Stimulated activated CD8-positive, alpha-beta memory T cell treated with anti-CD3 and anti-CD28 coated beads, Interleukin-4, amount 100 ng/mL, for 24 hours (primary cell): ENCODE measurements at places on chromosomes 12 and 14.

DNA sequence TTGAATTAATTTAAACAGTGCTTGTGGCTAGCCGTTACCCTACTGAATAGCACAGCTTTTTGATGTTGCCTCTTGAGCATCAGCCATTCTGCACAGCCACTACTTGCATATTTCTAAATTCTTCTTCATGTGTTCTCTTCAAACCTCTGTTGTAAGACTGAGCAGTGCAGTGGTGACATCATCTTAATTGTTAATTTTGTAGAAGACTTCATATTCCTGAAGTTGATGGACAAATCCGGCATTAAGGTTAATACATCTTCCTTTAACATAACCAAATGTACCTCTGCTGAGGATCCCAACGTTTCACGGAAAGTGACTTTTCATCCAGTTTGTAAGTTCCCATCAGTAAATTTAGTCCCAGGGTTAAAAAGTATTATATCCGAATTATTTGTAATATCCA is 25.6 kb downstream of the SENP1 start:
- no peak for DNase-seq

DNA sequence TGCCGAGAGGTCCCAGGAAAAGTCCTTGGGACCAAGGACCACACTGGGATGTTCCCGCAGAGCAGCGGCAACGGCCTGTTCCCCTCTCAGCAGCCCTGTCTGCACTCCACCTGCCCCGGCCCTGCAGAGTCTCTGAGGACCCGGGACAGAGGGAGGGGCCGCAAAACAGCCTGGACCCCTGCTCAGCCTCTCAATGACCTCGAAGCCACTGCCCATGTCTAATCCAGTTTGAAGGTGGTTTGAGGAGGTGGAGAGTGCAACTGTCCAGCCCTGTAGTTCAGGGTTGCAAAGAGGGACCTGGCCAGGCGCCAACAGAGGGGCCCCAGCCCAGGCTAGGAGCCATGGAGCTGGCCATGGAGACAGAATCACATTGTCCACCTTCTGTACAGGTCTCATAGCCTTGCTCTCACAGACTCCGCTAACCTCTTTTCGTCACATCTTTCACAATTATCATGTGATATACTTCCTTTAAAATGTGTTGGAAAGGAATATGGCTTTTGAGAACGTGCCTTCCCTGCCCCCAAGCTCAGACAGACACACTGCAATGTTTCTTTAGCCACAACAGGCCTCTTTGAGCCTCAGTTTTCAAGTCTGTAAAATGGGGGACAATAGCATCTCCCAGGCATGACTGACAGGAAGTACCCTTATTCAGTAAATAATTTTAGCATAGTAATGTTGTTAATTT is 49.3 kb downstream of the ACTN1 start:
- DNase-seq = no peak

- no peak for DNase-seq
Observed at GRCh38 chr12:103687253-103687652, 100.2 kb downstream of the STAB2 start.

GRCh38 chr14:65224799-65225198 is 122.5 kb upstream of the MAX start:
- DNase-seq = no peak

GRCh38 chr12:27429606-27430005 is 16.9 kb upstream of the SMCO2 start:
- DNase-seq = no peak

- no peak for DNase-seq
Observed at GRCh38 chr12:48160807-48161206, 3.5 kb upstream of the ASB8 start.

DNA sequence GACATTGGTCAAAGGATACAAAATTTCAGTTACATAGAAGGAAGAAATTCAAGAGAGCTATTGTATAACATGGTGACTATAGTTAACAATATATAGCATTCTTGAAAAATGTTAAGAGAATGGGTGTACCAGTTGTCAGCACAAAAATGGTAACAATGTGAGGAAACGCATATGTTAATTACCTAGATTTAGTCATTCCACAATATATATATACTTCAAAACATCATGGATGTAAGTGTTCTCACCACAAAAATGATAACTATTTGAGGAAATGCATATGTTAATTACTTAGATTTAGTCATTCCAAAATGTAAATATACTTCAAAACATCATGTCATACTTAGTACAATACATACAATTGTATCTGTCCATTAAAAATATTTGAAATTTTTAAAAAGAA is 540.4 kb upstream of the MGAT4C start:
- no peak for DNase-seq

DNA sequence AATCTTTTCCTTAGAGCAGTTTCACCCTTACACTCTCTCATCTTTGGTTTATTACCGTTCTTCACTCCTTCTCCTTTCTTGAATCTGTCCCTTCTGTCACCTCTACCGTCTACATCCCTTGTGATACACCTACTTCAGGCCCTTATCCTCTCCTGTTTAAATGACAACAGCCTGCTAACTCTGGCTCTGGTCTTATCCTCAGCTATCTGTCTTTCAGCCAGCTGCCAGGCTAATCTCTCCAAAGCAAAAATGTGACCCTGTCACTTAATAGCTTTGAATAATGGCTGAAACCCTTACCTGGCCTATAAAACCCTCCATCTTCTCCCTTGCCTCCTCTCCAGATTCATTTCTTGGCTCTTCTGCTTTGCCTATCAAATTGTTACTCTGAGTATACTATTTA is 32.3 kb downstream of the BEST3 start:
- DNase-seq = no peak

GRCh38 chr12:104282109-104282508 is 21.4 kb upstream of the EID3 start:
- no peak for DNase-seq

DNA sequence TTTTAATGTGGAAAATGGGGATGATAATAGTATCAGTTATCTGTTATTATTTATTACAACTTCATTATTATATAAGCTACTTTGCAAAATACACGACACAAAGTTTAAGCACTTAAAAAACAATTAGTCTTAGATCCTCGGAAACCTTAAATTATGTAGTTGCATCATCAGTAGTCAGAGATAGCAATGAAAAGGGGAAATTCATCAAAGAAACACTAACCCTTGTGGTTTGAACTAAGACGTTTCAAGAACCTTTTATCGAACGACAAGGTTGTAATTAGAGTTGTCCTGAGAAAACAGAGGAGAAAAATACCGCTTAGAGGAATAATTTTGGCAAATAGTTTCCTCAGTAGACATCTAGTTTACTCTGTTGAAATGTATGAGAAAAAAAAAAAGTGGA is 198.5 kb downstream of the PTPRO start:
- no peak for DNase-seq

- DNase-seq = no peak
Observed at GRCh38 chr12:2675776-2676175, 119.0 kb upstream of the FKBP4 start.

DNA sequence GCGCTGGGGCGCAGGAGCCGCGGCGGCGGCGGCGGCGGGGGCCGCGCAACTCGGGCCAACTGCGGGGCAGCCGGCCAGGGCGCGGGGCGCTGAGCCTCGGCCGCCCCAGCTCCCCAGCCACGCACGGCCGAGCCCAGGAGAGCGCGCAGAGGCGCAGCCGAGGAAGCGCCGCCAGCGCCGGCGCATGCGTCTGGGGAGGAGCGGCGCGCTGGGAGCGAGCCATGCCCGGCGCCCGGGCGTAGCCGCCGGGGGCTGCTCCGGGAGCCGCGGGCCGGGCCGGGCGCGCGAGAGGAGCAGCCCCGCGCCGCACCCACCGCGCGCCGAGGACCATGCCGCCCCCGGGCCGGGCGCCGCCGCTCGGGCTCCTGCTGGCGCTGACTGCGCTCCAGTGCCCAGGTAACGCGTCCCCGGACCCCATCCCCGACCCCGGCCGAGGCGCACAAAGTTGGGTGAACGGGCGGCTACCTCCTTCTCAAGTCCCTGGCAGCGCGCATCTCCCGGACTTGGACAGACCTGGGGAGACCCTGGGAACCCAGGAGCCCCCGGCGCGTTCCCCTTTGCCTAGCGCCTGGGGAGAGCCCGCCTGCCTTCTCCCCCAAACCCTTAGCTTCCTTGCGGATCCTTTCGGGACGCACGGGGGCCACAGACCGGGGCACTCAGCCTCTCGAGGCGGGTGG is 121.4 kb downstream of the AACS start:
- no peak for DNase-seq

DNA sequence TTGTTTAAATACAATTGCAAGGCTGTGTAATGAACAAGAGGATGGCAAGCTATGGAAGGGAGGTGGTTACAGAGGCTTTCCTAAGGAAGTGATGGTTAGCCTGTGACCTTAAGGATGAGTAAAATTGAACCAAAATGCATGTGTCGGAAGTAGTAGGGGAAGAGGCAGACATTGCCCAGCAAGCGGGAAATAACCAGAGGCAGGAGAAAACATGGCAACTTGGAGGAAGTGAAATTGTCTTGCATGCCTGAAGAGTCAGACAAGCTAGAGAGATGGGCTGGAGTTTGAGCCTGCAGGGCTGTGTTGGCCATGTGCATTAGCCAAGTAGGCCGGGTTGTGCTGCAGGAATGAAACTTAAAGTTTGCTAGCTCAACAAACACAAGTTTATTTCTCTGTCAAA is 96.2 kb downstream of the BTG1 start:
- DNase-seq = no peak

- no peak for DNase-seq
Observed at GRCh38 chr12:13036881-13037280, 7.3 kb upstream of the FAM234B start.

GRCh38 chr14:70655110-70655826 is 13.6 kb downstream of the TTC9 start:
- DNase-seq = peak; percentile 39

DNA sequence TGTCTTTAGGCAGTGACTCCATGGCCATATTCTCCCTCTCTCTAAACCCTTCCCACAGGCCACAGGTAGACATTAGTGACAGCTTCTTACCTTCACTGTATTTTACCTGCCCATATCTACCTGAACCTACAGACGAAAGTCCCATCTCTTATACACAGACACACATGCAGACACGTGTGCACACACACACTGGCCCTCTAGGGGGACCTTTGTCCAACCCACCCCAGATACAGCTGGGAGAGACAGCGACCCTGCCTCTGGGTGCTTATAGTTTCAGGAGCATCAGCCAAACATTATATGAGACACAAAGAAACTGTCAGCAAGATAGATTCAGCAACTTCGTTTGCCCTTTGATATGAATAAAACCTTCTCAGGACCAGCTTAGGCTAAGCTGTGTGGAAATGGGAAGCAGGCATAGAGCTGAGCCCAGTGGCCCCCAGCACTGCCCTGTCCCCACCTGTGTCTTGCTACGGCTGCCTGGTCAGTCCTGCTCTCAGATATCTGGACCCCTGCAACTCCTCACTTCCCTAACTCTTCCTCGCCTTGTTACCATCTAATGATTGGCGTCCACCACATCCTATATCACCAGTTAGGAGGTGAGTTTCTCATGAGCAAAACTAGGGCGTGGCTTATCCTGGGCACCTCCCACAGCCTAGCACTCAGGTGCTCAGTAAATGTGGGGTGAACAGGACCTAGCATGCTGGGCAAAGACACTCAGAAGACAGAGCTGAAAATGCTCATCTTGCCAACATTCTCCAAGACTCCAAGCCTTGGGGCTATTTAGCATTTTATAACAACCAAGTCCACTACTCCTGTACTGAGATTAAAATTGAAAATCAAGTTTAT is 12.0 kb upstream of the CD9 start:
- no peak for DNase-seq

- DNase-seq = no peak
Observed at GRCh38 chr14:34052658-34053014, 101.8 kb upstream of the EGLN3 start.

GRCh38 chr12:21336656-21337055 is 1.9 kb upstream of the SLCO1A2 start:
- DNase-seq = no peak

DNA sequence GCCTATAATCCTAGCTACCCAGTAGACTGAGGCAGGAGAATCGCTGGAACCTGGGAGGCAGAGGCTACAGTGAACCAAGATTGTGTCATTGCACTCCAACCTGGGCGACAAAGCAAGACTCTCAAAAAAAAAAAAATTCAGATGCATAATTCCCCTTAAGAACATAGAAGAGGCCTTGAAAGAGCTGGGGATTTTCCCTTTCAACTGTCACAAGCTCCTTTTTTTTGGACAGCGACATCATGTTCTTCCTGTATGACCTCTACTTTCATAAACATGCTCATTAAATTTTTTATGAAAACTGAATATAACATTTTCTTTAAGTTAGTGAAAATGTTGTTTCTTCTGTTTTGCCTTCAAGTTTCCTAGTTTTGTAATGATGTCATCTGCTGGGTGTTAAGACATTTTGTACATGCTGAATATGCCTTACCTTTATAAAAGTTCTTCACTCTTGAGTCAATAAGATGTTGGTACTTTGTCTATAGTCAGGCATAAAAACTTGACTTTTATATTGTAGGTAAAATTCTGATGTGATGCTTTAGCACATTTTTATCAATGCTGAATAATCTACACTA is 76.0 kb downstream of the PTHLH start:
- no peak for DNase-seq

DNA sequence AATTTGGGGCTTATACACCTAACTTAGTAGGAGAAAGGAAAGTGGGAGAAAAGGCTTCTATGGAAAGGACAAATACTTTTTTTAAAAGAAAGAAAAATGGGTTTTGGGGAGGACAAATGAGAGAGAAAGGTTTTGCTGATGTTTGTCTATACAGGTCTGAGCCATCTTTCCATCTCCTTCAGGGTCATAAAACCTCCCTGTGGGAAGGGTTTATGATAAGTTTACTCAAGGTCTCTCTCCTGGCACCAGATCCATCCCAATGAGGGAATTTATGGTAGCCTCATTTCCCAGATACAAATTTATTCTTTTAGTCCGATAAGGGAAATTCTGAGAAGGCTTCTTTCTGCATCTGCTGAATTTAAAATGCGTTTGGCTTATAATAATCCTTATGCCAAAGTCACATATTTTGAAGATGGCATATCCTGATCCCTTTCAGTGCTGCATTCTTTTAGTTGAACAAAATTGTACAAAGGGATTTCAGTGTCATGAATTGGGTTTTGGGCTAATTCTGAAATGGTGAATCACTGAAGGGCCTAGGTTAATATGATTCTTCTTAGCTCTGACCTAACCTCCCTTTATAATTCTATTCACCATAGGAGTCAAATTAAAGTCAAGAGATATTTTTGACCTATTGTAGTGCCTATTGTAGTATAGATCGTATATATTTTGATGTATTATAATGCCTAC is 173.5 kb upstream of the DYRK2 start:
- no peak for DNase-seq

DNA sequence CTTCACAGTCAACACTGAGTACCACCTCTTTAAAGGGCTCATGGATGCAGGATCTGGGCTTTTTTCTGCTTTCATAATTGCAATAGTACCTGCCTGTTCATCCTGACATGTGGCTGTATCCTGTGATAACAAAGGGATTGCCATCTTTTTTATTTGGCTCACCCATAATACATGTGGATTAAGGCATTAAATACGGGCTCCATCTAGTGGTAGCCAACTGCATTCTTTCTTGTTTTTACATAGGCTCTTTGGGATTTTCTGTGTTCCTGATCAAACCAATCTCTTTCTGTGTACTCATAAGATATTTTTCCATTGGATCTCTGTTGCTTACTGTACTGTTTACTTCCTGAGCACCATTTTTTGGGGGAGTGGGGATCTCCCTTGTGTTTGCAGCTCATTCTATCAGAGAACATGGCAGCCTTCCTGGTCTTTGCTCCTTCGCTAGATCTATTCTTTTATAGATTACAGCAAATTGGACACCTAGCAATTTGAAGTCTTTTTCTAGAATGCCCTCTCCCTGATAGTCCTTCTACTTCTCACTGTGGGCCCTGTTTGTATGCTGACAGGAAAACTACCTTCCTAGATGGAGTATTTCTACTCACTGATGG is 723.4 kb upstream of the MDGA2 start:
- DNase-seq = no peak
